ENCODE measurements at places on chromosomes 7 and 10. TPM values are rescaled to one million over a fixed set of nuclear protein-coding genes. Genes with fewer than 3 reads are reported as not detected.

DNA sequence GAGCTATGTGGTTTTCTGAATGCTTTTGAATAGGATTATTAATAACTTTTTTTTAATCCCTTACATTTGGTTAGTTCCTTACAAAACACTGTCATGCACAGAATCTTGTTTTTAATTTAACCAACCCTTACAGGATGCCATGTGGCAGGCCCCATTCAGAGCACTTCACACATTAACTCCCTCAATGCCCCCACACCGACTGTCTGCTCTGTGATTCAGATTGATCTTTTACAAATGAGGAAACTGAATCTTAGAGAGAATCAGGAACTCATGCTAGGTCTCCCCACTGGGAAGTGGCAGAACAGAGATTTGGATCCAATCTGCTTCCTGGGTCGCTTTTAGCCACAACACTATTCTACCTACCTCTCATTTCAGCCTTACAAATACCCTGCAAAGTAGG, 195.8 kb upstream of the NPVF start:
- no peak for DNase-seq

DNA sequence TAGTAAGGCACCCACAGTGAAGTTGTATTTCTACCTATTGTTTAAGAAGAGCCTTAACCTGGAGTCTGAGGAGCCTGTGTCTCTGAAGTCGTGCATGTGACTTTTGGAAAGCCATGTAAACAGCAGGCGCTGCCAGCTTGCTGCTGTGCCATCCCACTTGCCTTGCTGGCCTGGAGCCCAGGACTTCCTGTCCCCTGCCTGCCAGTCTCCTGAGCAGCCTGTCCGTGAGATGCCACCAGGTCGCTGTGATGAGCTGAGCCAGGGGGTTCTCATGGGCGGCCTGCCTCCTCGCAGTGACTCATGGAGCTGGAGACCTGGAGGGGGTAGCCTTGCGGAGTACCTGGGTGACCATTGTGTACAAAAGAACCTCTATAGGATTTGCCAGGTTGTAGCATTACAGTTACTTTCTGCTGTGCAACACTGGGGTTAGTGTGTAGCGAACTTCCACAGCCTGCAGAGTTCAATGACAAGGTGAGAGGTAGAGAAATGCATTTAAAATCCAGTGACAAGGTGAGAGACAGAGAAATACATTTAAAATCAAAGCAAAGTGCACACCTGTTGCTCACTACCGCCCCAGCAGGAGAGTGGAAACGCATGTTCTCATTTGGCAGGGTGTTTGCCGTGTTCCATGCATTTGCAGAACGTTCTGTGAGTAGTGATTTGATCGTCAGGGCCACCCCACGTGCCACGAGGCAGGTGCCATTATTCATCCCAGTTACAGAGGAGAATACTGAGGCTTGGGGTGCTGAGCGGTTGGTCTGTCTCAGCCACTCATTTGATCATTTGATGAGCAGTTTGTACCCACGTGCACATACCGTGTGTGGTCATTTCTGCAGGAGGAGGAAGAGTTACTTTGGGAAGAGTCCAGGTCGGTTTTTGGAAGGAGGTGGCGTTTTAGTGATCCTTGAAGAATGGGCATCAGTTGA, 36.6 kb upstream of the BHLHA15 start:
- DNase-seq, result no peak

- no peak for DNase-seq
Measured at GRCh38 chr10:5805711-5806110, 7.5 kb downstream of the GDI2 start.

DNA sequence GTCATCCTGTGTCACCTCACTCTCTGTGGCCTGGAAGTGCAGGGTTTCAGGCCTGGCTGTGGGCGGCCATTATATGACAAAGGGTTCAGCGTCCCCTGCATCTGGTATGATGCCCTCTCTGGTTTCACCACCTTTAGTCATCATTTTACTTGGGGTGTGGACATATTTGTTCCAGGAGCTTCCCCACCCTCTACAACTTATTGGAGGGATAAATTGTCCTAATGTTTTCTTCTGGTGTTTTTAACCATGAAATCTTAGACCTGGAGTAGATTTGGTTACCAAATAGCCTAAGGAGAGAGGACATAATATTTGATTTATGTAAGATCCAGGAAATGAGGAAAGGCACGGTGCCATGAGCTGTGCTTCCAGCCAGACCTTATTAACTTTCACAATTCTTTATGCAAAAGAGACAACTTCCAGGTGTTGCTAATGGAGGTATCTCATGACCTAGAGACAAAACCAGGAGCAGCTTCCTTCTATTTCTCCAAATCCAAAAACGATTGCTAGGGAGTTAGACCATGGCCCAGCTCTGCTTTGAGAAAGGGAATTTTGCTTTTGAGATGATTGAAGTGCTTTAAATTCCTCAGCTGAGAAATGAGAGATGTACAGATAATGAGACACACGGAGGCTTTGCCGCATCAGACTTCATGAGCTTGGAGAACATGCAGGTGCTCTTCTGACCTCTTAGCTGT, 20.9 kb downstream of the WBP1L start:
- no peak for DNase-seq

- DNase-seq, result no peak
Measured at GRCh38 chr7:139703487-139704307, 74.1 kb downstream of the HIPK2 start.

- DNase-seq, result peak; percentile 20
Measured at GRCh38 chr7:109094-109493, 83.3 kb upstream of the FAM20C start.

- DNase-seq, result no peak
Measured at GRCh38 chr7:93148144-93148543, at the start of gene SAMD9L. Gene SAMD9L, minus strand, starts transcription at chr7:93148385. Its CDS starts 12,414 bp downstream, at chr7:93135971.

- peak; percentile 88 for DNase-seq
Measured at GRCh38 chr7:134140889-134141867, 14.0 kb downstream of the LRGUK start.

- no peak for DNase-seq
Measured at GRCh38 chr10:115979576-115979975, 293.4 kb downstream of the GFRA1 start.

DNA sequence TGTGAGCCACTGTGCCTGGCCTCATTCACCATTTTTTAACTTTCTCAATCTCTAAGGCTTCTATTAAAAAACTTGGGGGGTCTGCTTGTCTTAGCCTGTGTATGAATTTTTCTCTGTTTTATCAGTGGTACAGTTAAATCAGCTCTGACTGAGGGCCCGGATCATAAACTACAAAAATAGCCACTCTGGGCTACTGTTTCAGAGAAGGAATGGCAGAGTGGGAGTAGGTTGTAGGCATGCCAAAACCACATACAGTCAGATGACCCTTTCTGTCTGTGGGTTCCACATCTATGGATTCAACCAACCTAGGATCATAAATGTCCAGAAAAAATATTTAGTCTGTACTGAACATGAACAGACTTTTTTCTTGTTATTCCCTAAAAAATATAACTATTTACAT, 21.3 kb downstream of the TBC1D12 start:
- no peak for DNase-seq

GRCh38 chr7:152522571-152523067, 86.8 kb upstream of the KMT2C start:
- DNase-seq, result no peak

DNA sequence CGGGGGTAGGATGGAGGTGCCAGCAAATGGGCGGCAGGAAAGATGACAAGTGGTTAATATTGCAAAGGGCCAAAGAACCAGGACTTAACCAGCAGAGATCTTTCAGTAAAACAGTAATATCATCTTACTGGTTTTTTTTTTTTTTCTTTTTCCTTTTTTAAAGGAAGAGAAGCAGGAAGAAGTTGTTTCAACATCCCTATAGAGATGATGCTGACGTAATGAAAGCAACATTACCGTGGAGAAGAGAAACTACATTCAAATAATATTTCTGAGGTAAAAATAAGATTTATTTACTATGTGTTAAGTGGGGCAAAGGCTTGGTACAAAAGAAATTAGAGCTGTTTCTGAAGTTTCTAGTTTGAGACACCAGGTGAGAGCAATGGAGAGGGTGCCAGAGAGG, 11.0 kb downstream of the MINDY3 start:
- DNase-seq, result no peak

DNA sequence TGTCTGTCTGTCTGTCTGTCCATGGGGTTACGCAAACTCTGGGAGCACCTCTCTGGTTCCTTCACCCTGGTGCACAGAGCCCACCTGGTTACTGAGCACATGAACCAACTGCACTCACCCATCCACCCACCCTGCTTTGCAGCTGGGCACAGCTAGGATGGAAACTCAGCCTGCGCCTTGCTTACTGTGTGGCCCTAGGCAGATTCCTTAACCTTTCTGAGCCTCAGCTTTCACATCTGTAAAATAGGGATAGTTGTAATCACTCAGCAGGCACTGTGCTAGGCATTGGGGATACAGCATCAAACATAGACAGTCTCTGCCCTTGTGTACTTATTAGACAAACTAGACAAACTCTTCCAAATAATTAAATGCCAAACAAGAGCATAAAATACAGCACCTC, 21.8 kb upstream of the INMT start:
- DNase-seq, result no peak

- no peak for DNase-seq
Measured at GRCh38 chr10:88411772-88412349, 171.3 kb downstream of the RNLS start.

- no peak for DNase-seq
Measured at GRCh38 chr7:16891874-16892643, 10.3 kb upstream of the AGR3 start.

GRCh38 chr10:78457804-78458482, 424.3 kb downstream of the RPS24 start:
- DNase-seq, result no peak

DNA sequence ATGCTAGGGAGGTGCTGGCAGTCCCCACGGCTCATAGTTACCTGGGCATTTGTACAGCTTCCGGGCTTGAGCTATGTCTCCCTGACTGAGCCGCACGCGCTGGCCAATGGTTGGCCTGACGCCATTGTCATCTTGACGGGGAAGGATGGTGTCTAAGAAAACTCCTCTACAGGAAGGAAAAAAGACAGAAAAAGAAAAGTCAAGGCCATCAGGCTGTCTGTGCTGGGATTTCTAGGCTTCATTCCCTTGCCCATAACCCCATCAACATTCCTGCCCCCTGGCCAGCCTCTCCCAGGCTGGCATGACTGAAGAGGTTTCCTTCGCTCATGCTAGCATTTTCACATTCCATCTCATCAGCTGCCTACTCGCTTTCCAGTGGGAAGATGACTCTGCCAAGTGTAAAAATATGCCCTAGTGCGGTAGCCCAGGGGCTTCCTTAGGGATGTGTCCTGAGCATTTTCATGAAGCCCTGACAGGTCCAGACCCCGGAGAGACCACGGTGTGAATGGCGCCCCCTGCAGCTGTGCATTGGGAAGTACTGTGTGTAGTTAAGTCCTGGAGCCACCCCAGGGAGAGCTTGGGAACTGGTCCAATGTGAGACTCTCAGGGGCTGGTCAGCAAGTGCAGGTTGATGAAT, 54.5 kb upstream of the OPALIN start:
- no peak for DNase-seq

DNA sequence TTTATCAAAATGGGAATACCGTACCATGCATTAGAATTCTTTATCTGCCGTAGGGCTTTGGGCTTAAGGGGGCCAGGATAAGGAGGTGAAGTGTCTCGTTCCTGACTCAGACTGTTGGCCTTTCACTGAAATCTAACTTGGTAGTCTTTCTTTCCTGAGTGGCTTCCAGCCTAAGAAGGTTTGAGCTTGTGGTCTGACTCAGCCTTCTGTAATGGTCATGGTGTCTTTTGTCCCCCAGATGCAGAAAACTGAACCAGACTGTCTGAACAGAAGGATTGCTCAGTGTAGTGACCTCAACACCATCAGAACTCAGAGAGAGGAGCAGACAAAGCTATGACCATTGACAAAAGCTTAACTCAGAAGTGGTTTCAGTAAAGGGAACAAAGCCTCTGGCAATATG, 39.5 kb downstream of the WNT2 start:
- DNase-seq, result no peak

Gene WEE2
- not detected for total RNA-seq

Gene CCDC7
- total RNA-seq, result 1.6 TPM

Gene ZP3
- 1.3 TPM for total RNA-seq

Gene C10orf95
- total RNA-seq, result not detected

Gene FAM180A
- not detected for total RNA-seq

Gene PSMC2
- total RNA-seq, result 128 TPM

Gene TRIM73
- total RNA-seq, result 2.7 TPM

Gene ORC5
- 28.2 TPM for total RNA-seq

Gene TMEM270
- not detected for total RNA-seq

Gene CDNF
- 1.3 TPM for total RNA-seq

Gene NUTM2B
- total RNA-seq, result 0.07 TPM

Data from H9 (cell line).